GDM1 (cell line): ENCODE measurements at places on chromosomes 16 and 17.

DNA sequence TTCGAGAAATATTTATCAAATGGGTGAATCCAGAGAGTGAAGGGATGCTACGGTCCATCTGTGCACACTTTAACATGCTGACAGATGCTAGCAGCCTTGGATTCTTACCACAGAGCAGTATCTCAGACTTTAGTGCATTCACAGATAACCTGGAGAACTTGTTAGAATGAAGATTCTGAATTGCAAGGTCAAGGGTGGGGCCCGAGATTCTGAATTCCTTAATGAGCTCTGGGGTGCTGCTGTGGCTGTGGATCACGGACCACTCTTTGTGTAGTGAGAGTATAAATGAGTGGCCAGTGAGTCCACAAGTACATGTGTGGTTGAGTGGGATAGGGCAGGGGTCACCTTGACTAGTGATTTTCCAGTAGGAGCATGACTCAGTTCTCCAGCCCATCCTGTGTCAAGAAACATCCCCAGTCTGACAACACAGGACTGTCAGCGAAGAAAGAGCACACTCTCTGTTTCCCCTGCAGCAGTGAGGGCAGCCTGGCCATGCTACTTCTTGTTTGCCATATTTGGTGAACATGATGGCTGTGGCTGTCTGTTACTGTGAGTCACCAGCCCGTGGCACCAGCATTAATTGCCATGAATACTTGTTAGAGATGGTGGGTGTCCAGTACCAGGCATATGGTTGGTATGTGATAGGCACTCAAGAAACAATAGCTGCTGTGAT is 13.0 kb upstream of the SALL1 start:
- no peak for DNase-seq

DNA sequence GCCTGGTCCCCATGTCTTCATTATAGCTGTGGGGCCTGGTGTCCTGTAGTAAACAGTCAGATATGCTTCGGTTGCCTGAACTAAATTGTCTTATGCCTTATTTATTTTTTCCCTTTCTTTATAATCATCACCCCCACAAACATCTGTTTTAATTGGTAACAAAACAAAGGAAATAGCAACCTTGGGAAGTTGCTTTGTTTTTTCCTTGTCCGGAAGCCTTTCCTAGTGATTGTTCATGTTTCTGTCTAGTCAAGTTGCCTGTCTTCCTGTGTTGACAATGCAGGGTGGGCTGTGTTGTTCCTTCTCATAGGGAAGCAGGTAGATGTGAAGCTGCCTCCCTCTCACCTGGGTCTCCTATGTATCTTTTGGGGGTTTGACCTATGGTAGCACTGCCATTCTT is 16.7 kb downstream of the PGS1 start:
- no peak for DNase-seq

GRCh38 chr17:78144736-78145641 is 1.2 kb upstream of the C17orf99 start:
- DNase-seq, result no peak

DNA sequence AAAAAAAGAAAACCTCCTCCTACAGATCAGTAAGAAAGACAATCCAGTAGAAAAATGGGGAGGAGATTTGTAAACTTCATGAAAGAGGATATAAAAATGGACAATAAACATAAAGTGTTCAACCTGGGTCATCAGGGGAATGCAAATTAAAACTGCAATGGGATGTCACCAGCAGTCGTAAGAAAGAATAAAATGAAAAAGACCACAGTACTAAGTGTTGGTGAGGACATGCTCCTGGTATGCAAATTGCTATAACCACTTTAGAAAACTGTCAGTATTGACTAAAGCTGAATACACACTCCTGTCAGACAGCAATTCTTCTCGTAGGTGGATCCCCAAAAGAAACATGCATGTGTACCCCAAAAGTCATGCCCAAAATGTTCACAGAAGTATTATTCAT is 265.3 kb upstream of the CACNG5 start:
- DNase-seq, result no peak

- no peak for DNase-seq
Observed at GRCh38 chr16:82007189-82007588, 4.1 kb downstream of the SDR42E1 start.

GRCh38 chr16:51988977-51989376 is 558.0 kb downstream of the TOX3 start:
- no peak for DNase-seq

GRCh38 chr17:61128661-61129115 is 271.0 kb upstream of the TBX2 start:
- DNase-seq, result no peak

- no peak for DNase-seq
Observed at GRCh38 chr16:75750528-75750927, 24.2 kb upstream of the CPHXL start.

DNA sequence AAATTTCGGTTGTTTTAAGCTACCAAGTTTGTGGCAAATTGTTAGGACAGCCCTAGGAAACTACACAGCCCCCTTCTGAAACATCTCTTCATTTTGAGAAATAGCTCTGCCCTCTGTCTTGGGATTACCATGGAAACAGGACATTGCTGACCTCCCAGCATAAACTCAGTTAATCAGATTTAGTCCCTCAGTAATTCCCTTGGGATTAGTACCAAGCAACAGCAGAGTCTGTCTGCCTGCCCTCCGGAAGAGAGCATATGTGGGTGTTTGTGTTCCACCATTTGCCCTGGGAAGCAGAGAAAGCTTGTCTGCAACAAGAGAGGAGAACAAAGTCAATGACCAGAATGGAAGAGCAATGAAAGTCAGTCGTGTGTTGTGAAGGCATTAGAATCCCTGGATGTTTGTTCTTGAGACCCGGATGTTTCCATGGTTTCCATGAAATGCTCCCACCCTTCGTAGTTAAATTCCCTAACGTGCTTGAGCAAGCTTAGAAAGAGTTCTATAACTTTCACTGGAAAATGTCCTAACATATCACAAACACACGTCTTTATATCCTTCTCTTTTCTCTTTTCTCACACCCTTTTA is 26.2 kb downstream of the NUDT7 start:
- no peak for DNase-seq

DNA sequence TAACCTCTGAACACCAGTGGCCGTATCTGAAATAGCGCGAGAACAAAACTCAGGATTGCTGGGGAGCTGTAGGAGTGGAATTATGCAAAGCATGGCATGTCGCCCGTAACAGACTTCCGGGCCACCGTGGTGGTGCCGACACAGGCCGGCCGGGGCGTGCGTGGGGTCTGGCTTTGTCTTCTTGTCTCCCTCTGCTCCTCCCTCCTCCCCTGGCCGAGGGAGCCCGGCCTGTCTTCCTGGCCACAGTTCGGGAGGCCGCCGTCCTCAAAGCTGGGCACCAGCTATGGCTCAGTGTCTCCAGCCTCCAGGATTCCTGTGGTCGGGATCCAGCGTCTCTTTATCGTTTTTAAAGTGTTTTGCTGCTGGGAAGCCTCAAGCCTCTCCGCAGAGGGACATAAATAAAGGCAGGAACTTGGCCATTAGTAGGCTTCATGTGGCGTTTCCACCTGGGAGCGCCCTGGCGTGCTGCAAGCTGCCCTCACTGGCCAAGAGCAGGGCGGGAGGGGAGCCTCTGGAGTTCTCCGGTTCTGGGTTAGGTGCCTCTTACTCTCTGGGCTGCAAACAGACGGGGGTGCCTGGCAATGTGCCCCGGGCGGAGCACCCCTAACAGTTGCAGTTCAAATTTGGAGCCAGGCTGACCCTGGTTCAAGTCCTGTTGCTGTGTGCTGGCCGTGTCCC is 22.0 kb upstream of the NPTX1 start:
- no peak for DNase-seq

- no peak for DNase-seq
Observed at GRCh38 chr17:4502466-4503154, 3.9 kb downstream of the SPNS2 start.
